NCI-H2107 (cell line): ENCODE measurements at places on chromosomes 7 and 10.

DNA sequence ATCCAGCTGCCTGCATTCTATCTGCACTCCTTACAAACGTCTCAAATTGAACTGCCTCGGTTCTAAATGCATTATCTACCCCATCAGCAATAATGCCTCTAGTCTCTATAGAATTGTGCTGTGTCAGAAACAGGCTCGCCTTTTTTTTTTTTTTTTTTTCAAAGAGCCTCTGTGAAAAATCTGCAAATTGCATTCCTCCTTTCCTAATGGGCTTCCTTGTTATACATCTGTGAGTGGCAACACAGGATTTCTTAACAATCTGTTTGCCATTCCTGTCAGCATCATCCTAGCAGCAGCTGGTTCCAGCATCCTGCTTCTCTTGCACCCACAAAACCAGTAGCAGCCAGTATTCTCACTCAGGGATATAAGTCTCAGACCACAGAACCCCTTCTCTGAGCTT, 413.5 kb upstream of the SEMA3D start:
- DNase-seq: no peak

DNA sequence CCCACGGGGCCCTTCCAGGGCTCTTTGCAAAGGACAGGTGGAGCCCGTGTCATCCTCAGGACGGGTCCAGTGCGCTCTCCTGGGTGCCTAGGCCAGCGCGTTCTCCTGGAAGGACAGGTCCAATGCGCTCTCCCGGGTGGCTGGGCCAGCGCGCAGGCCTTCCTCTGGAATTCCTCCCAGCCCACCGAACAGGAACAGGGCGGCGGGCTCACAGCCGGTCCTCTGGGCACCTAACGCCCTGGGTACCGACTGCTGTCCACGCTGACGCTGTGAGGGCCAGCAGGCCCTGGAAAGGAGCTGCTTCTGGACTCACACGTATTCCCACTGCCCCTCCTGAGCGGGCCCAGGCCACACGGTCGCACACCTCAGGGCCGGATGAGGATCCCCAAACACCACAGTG, 49.3 kb downstream of the STK32C start:
- DNase-seq: no peak

- no peak for DNase-seq
These were observed 11.7 kb upstream of the GPR37 start for GRCh38 chr7:124777268-124777667.

DNA sequence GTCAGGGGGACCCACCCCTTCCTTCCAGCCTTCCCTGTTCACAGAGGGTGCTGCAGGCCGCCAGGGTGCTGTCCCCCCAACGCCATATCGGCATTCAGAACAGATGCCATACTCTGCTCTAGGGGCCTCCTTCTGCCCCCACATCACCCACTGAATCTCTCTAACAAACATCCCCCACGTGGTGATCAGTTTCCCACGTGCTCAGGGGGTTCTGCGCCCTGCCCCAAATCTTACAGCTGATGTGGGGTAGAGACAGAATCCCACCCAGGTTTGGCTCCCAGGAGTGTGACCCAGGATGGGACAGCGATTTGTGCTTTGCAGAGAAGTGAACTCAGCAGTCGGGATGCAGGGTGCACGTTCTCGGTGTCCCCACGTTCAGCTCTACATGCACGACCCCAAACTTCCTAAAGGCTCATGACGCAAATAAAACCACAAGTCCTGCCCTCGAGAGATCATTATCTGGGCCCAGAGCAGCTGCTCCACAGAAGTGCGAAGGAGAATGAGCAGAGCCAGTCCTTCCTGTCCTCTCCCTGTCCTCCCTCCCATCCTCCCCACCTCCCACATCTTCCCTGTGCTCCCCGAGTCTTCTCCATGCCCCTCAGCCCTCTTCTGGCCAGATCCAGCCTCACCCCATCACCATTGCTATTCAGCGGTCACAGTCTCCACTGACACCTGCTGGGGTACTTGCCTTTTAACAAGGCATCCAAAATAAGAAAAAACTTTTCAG, 423.4 kb downstream of the DNAJB6 start:
- no peak for DNase-seq

DNA sequence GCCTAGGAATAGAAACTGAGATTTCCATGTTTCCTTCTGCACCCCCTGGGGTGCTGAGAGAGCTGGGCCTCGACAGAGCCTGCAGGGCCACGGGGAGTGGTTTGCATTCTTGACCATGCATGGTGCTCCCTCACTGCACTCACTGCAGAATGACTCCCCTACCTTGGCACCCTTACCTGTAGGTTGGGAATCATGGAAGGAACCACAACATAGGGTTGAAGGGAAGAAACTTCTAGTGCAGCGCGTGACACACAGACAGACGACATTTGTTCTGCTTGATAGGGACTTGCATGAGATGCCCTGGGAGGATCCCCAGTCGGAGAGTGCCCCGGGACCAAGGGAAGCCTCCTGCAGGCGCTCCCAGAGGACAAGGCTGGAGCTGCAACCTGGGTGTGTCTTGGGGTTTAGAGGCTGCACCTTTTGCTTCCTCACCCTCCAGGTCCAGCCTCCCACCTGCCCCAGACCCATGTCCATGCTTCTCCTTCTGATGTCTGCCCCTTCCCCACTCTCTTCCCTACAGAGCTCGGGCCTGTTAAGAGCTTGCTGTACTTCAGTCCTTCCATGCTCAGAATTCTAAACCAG, 245.2 kb downstream of the ABCA13 start:
- no peak for DNase-seq

GRCh38 chr7:90579181-90579688, 16.9 kb upstream of the CDK14 start:
- no peak for DNase-seq

- DNase-seq: peak; percentile 49
These were observed at the start of gene CFAP58 for GRCh38 chr10:104353325-104354048. Gene CFAP58, plus strand, starts transcription at chr10:104353833. Its CDS starts 65 bp downstream, at chr10:104353898.

DNA sequence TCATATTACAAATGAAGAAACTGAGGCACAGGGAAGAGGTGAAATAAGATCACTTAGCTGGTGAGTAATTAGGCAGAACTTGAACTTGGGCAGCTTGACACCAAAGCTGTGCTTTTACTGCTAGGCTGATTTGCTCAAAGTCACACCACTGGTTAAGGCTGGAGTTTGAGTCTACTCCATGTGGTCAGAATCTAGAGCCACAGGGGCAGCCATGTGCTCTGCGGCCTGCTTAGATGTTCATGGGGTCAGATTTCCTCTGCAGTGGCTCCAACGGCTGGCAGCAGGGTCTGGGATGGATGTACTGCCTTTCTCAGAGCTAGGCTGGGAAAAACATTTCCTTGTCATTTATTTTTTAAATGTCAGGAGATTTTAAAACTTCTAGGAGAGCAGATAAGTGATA, 417.5 kb downstream of the KCNMA1 start:
- no peak for DNase-seq

DNA sequence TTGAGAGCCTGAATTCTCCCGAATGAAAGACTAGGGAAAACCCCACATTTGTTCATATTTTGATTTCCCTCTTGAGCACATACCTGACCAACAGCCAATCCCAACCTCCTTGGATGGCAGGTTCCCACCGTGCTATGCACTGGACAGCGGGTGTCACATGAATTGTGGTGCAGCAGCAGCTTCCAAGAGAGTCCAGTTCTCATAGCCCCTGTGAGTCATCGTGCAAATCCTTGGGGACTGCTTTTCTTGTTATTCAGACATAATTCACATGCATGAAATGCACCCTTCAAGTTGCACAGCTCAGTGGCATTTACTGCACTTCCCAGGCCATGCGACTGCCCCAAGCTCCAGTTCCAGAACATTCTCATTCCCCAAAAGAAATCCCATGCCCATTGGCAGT, 67.8 kb upstream of the PPP2R2D start:
- DNase-seq: no peak

DNA sequence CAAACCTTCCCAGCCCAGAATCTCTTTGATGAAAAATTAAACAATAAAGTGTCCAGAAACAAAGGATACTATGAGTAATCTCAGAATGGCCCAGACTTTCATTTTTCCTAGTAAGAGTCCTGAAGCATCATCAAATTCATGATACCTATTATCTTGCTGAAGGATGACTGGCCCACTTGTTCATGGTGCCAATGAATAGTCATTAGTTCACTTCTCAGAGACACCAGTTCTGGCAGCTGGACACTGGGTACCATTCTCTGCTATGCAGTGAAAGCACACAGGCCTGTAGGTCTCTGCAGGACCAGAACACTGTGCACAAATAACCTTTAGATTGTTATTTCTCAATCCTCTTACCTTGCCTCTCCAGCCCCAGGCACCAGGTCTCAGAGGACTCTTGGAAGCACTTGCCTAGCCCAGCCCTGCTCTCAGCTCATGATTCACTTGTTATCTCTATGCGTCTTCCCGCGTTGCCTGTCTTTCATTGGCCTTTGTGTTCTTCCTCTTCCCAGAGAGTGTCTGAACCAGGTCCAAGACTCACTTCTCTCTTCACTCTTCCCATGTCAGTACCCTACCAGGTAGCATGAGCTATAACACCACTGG, 98.1 kb upstream of the AGBL3 start:
- no peak for DNase-seq

DNA sequence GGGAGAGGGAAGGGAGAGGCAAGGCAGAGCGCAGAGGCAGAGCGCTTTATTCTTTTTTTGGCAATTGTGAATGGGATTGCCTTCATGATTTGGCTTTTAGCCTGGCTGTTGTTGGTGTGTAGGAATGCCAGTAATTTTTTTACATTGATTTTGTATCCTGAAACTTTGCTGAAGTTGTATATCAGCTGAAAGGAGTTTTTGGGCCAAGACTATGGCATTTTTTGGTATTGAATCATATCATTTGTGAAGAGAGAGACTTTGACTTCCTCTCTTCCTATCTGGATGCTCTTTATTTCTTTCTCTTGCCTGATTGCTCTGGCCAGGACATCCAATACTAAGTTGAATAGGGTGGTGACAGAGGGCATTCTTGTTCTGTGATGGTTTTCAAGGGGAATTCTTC, 291.3 kb downstream of the REEP3 start:
- DNase-seq: no peak
